GM10248 (cell line): ENCODE measurements at places on chromosomes 5 and 9.

DNA sequence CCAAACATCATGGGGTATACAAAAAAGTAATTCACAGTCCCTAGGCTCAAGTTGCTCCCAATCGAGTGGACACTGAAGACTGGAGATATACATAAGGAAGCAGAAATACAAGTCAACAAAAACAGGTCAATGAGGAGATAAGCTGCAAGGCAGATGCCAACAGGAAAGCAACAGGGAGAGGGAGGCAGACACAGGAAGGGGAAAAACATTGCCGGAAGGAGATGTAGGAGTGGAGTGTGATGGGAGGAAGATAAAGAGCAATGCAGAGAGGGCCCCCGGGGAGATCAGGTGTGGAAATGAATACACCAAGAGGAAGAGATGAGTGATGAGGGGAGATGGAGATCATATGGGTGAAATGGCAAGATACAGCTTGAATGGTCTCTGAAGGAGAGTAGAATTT is 243.0 kb downstream of the RAB3C start:
- no peak for DNase-seq

GRCh38 chr9:107597743-107598217 is 108.2 kb upstream of the KLF4 start:
- no peak for DNase-seq

DNA sequence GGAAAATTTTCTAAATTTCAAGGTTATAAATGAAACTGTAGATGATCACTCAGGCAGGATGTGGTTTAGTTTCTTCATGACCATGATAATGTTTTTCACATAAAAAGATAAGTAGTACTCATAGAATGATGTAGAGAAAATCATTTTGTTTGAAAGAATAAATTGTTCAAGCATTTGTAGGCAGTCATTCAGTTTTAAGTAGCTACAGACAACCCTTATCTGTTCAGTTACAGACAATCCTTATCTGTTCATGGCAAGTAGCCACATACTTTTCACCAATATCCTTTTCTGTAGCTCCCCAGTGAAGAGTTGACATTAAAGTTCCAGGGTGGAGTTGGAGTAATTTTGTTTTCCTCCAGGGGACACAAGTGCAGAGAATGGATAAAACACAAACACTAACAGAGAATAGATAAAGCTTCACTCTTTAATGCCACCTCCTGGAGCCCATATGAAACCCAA is 278.1 kb upstream of the TNC start:
- DNase-seq, result no peak

GRCh38 chr5:123997064-123997461 is 485.1 kb downstream of the CSNK1G3 start:
- DNase-seq, result no peak

- DNase-seq, result no peak
Measured at GRCh38 chr5:115214541-115214940, 44.8 kb upstream of the TRIM36 start.

DNA sequence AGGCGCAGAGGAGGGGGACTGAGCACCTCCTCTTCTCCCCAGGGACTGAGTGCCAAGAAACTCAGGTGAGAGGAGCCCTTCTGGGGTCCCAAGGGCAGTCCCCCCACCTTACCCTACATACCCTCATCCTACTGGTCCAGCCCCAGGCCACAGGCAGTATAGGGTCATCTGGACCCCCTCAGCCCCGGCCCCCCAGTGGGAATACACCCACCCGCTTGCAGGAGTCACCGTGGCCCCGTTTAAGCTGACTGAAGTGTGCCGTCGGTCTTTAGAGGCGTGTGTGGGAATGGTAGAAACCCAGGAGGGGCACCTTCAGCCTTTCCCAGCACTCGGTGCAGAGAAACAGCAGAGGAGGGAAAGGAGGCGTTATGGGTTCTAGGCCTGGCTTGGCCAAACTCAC is 30.8 kb downstream of the COL15A1 start:
- DNase-seq, result no peak

DNA sequence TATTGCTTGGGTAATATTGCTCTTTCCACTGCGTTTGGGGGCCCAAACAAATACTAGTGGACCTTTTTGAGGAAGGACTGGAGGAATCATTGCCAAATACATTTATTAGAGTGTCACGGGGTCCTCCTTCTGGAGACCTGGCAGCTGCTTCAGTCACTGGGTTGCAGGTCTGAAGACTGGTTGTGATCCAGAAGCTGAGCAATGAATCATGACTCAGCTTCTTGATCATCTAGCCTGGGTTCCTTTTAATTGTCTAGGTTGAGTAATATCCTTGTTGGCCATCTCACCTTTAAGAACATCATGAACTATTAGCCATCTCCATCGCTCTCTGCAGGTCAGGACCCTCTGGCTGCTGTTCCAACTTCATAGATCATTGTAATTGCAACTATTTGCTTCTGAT is 15.4 kb upstream of the UBAP1 start:
- no peak for DNase-seq

DNA sequence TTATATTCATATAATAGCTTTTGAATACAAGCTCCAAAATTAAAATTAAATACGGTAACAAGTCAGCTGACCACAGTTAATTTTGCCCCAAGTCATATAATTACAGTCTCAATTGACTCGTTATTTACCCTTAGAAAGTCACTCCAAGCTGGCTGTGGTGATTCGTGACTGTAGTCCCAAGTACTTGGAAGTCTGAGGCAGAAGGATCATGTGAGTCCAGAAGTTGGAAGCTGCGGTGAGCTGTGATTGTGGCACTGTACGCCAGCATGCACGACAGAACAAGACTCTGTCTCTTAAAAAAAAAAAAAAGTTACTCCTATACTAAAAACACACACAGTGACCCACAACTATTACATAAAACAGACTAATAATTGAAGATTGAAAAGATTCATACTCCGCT is 31.6 kb upstream of the DTWD2 start:
- no peak for DNase-seq

GRCh38 chr5:14062178-14062577 is 81.0 kb upstream of the TRIO start:
- no peak for DNase-seq

DNA sequence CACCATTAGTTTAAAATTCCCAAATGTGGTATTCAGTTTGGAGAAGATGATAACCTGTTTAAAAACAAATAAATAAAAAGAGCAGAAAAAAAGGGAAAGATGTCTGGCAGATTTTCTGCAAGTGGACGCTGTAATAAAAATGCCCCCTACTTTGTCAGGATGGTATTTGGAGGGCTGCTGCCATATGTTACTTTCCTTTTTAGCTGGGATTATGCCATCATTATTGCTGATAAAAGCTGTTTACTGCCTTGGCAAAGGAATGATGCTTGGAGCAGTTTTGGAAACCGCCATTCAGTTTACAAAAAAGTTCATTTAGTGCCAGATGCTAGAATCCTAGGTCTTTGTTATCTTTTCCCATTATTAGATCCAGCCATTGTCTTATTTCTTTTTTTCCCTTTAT is 104.8 kb downstream of the PBX3 start:
- DNase-seq, result no peak

GRCh38 chr5:4294878-4295277 is 699.2 kb downstream of the IRX1 start:
- no peak for DNase-seq

- no peak for DNase-seq
Measured at GRCh38 chr9:16705111-16705604, 165.3 kb downstream of the BNC2 start.

- DNase-seq, result peak; percentile 42
Measured at GRCh38 chr9:76882686-76883085, 23.2 kb downstream of the PRUNE2 start.

DNA sequence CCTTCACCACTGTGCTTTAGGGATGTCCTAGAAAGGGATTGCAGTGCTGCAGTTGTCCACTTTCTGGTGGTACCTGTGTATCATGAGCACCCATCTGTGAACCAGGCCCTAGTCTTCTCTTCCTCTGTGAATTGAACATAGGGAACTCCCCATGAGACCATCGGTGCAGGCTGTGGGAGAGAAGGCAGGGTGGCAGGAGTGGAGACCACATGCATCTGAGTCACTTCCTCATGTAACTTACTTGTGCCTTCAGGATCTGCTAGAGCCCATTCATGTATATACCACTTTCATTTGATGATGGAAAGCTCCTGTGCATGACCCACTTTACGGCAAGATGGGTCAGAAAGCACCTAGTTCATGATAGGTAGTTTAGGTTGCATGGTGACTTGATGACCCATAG is 478.1 kb upstream of the CDH9 start:
- DNase-seq, result no peak

GRCh38 chr5:168793841-168794837 is 215.0 kb upstream of the PANK3 start:
- DNase-seq, result no peak

DNA sequence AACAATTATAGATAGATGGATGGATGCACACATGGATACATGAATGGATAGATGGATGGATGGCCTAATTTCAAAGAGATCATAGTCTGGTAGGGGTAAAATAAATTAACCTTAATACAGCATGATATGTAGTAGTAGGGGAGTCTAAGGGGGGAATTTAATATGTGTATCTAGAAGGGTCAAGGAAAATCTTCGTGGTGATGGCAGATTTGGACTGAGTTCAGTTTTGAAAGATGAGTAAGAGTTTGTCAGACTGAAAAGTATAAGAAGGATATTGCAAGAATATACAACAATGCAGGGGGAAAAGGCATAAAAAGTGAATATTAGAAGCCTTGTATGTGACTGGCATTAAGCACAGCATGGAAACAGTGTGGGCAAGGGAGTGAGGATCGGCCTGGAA is 98.7 kb downstream of the ZNF462 start:
- DNase-seq, result no peak
